Right lung (tissue), 10 donors: ENCODE measurements at places on chromosomes 3 and 15. TPM values are rescaled to one million over a fixed set of nuclear protein-coding genes. Genes with fewer than 3 reads are reported as not detected.

The MITF gene
- 6.6 TPM for polyA plus RNA-seq

- no peak for DNase-seq
These were observed 79.8 kb downstream of the PLCH1 start for GRCh38 chr3:155664925-155665695.

The ACSBG1 gene
- 1.2 TPM for polyA plus RNA-seq

GRCh38 chr3:179348325-179349013 lies 960 bp downstream of the MFN1 start:
- no peak for DNase-seq

GRCh38 chr3:140708815-140709214 lies 31.0 kb downstream of the TRIM42 start:
- no peak for DNase-seq

DNA sequence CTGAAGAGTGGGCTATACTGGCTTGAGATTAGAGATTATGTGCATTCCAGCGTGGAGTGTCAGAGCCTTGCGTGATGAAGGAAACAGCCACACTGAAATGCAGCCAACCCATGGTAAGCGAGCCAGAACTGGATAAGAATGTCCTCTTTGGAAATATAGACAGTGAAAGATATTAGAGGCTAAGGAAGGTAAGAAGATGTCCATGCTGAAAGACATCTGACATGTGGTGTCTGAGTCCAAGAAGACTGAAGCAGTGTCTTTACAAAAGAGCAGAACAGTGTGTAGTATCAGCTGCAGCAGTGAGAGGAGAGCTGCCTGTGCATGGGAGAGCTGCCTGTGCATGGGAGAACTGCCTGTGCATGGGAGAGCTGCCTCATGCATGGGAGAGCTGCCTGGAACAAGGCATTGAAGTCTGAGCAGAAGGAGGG lies 672.2 kb downstream of the DIPK2A start:
- DNase-seq, result peak; percentile 18

DNA sequence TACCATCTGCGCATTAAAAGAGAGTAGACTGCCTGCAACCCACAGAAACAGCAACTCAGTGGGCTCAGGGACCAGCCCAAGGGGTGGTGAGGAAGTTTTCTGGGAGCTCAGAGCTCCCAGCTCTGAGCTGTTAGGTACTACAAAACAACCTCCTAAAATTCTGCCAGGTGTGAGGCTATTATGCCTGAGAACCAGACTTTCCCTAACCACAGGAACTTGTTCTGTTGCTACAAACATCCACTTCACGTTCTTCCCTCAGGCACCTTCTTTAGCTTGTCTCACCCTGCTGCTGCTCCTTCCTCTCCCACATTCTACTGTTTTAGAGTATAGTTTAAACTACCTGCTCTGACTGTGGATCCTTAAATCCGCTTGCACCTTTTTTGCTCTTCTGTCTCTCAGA lies 399.4 kb downstream of the ROBO1 start:
- DNase-seq, result no peak

GRCh38 chr3:15682561-15683185 lies 81.1 kb downstream of the BTD start:
- DNase-seq, result peak; percentile 63

GRCh38 chr3:197432384-197433127 lies 123.2 kb downstream of the BDH1 start:
- peak; percentile 66 for DNase-seq

GRCh38 chr3:35653347-35653746 lies 14.0 kb downstream of the ARPP21 start:
- DNase-seq, result no peak

The AADACL2 gene
- polyA plus RNA-seq, result not detected

- DNase-seq, result no peak
These were observed 51.9 kb upstream of the ETV5 start for GRCh38 chr3:186160691-186161243.

The C3orf49 gene
- 0.73 TPM for polyA plus RNA-seq

DNA sequence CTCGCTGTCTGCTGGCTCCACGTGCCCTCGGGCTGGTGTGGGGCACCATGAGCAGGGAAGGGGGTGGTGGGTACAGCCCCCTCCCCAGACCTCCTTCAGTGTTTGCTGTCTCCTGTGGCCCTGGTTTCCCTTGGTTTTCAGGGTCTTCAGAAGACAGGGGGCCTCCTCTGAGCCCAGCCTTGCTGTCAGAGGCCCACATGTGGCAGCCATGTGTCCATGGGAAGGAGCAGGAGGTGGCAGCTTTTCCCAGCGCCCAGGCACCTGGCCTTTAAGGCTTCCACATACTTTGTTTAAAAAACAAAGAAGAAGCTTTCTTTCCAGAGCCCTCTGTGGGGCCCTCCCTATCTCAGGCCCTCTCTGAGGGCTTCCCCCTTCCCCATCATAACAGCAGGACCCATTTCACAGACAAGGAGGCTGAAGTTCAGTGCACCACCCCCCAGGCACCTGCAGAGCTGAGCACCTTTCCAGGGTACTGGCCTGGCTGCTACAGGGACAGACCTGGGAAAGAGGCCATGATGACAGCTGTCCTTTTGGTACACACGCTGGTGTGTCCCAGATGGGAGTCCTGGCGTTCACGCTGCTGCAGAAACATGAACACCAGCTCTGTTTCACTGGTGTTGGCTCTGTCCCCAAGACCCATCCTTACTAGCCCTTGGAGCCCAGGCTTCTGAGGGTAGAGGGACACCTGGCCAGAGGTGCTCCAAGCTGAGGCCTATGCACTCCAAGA lies 73.7 kb downstream of the DNAJB8 start:
- no peak for DNase-seq

DNA sequence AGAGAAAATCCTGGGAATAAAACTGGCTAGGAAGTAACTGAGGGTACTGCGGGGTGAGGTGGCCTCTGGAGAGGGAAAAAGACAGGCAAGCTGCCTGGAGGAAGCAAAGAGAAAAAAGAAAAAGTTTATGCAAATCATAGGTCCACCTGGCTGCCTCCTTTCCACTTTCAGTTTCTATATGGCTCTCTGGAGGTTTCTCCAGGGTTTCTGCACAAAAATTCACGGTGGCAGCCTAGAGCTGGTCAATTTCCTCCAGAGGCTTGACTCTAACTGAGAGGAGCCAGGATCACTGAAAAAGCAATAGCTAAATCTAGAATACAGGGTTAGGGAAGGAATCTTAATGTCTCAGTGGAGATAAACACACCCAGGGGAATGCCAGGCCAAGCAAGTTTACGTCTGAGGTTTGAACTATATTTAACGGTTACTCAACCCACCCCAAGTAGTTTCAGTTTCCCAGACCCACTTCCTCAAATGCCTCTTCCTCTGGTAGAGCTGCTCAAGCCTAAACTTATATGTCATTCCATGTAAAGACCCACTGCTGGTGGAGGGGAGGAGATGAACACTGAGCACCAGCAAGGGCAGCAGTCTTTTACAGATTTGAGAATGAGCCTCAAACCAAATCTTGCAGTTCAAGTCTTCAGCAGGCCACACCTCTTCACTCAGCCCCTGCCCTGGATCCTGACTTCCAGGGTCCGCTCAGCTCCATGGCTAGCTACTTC lies 5.7 kb downstream of the LYSMD2 start:
- DNase-seq, result no peak

DNA sequence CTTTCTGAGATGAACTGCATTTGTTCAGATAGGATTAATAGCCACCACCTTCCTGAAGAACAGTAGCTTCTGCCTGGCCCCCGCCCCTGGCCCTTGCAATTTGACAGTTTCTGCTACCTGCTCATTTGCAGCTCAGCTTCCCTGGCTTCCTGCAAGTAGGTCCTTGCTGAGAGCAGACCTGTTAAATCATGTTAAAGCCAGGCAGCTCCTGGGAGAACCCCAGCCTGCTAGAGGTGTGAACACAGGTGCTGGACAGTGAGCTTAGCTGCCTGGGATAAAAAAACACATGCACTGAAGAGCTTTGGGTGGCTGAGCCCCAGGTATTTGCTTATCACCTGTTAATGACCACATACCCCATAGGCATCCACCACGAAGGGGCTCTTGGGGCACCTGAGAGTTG lies 143.4 kb downstream of the PTPRG start:
- DNase-seq, result no peak

GRCh38 chr15:57651445-57651844 lies 55.1 kb upstream of the POLR2M start:
- DNase-seq, result no peak

The TERB2 gene
- polyA plus RNA-seq, result not detected

- no peak for DNase-seq
These were observed 128.2 kb downstream of the TFDP2 start for GRCh38 chr3:142021127-142021526.

DNA sequence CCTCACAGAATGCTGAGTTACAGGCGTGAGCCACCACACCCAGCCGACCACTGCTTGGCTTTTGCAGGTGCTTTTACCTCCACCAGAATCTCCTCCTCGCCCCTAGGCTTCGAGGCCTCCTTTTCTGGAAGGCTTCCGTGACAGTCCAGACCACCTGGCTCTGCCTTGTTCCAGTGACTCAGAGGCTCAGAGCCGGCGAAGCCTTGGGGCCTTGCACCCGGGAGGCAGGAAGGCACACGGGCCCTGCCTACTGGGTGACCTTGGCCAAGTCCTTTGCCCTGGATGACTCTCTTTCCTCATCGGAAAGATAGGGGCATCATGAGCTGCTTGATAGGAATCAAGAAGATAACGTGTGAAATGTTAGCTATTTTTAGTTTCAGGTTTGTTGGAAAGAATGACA lies 31.3 kb upstream of the FURIN start:
- no peak for DNase-seq

DNA sequence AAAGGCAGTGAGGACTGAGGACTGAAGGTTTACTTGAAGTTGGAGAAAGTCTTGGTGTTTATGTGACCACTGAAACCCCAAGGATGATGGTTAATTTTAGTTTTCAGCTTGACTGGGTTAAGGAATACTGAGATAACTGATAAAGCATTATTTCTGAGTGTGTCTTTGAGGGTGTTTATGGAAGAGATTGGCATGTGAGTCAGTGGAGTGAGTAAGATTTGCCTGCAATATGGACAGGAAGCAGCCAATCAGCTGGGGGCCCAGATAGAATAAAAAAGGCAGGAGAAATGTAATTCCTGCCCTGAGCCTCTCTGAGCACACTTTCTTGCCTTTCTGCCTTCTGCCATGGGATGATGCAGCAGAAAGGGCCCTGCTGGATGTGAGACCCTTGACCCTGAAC lies 92.4 kb downstream of the KBTBD8 start:
- no peak for DNase-seq

The DNAH1 gene
- polyA plus RNA-seq, result 11.1 TPM

- no peak for DNase-seq
These were observed 232.0 kb downstream of the KCNMB2 start for GRCh38 chr3:178768072-178768864.

DNA sequence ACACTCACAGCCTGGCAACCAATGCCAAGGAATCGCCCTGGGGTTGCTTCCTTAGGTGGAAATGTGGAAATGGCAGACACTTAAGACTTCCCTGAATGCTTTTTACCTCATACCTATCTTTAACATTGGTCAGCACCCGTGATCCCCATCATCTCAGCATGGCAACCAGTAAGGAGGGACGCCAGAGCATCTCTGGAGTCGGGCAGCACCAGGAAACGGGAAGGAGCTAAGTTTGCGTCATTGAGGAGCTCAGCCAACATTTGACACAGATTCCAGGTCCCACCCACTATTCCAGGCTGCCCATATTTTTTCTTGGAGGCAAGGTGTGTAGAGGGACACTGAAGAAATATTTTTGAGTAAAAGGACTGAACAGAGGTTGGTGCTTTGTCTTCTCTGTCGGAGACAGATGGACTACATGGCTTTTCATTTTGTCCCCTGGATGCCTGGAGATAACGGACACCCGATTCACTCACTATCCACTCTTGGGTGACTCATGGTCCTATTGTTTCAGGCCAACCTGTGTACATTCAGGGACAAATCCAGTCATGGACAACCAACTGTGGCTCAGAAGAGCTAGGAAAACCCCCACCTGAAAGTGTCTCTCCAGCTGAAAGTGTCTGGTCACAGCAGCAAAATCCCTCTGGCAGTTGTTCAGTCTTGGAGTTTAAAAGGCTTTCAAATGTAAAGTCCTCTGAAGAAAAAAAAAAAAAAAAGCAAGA lies 70.4 kb upstream of the OXTR start:
- no peak for DNase-seq
